Mesendoderm (in vitro differentiated cells): ENCODE measurements at places on chromosomes 1 and 21.

- H3K27ac ChIP-seq, result no peak overlapping the region
- no peaks in the 10 kb centered on the region for H3K36me3 ChIP-seq
- H3K27me3 ChIP-seq, result no peaks in the 10 kb centered on the region
- H3K4me3 ChIP-seq, result no peak overlapping the region
- peaks cover 8% of the 10 kb centered on the region for H3K4me1 ChIP-seq
- DNase-seq, result no peak
These were observed 8.3 kb upstream of the CSRP1 start for GRCh38 chr1:201515062-201515750.

- DNase-seq, result no peak
- no peak overlapping the region for H3K27ac ChIP-seq
- H3K27me3 ChIP-seq, result no peaks in the 10 kb centered on the region
- no peaks in the 10 kb centered on the region for H3K36me3 ChIP-seq
- H3K4me1 ChIP-seq, result no peaks in the 10 kb centered on the region
These were observed 10.0 kb downstream of the SLC16A4 start for GRCh38 chr1:110380672-110381283.

GRCh38 chr21:35316933-35317332 is 267.8 kb upstream of the RUNX1 start:
- no peak overlapping the region for H3K27ac ChIP-seq
- peak; percentile 54 for DNase-seq
- no peak overlapping the region for H3K4me3 ChIP-seq

DNA sequence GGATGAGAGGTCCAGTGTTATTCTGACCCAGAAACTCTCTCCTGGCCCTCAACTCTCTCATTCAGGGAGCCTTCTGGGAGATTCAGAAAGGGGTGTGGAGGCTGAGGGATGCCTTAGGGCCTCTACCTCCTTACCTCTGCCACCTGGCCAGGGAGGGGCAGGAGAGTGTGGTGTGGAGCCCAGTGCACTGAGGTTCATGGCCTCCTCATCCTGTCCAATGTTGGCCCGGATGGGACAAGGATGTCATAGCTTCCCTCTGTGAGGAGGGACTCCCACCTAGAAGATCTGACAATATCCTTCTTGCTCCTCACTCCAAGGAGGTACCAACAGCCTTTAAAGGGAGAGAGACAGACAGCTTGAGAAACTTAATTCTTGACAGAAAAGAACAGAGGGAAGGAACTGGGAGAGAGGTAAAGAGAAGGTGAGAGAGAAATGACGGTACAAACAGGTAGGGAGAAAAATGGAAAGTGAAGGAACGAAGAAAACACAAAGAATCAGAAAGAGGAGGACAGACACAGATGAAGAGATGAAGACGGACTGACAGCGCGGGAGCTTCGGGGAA is 779 bp downstream of the BEND5 start:
- no peaks in the 10 kb centered on the region for H3K27me3 ChIP-seq
- H3K4me3 ChIP-seq, result peak overlapping the region; percentile 34
- no peak overlapping the region for H3K27ac ChIP-seq
- H3K36me3 ChIP-seq, result no peaks in the 10 kb centered on the region
- H3K4me1 ChIP-seq, result peaks cover 3% of the 10 kb centered on the region
- DNase-seq, result peak; percentile 10

GRCh38 chr21:45356251-45356650 is 48.7 kb upstream of the COL18A1 start:
- H3K4me3 ChIP-seq, result no peak overlapping the region
- peaks cover 5% of the 10 kb centered on the region for H3K4me1 ChIP-seq
- H3K36me3 ChIP-seq, result no peaks in the 10 kb centered on the region
- H3K27me3 ChIP-seq, result no peaks in the 10 kb centered on the region
- no peak for DNase-seq
- peak overlapping the region; percentile 42 for H3K27ac ChIP-seq

GRCh38 chr1:208078752-208079151 is 165.4 kb downstream of the PLXNA2 start:
- no peak overlapping the region for H3K27ac ChIP-seq
- no peak for DNase-seq
- peaks cover 3% of the 10 kb centered on the region for H3K36me3 ChIP-seq
- H3K4me1 ChIP-seq, result peaks cover 10% of the 10 kb centered on the region

DNA sequence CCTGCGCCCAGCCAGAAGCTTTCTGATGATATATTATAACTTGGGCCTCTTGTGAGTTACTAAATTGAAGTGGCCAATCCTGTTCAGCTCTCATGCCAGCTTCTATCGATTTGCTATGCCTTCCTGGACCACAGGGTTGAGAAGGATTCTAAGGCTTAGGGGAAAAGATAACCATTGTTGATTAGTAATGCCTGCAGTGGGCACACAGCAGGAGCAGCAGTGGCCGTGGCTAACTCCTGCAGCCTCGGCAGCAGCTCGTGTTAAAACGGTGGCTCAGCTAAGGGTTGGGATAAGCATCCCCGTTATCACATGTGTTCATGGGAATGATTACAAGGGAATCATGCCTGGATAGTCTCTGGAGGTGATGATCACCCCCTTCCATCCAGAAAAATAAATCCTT is 20.5 kb upstream of the KCNE2 start:
- no peaks in the 10 kb centered on the region for H3K36me3 ChIP-seq
- H3K4me1 ChIP-seq, result no peaks in the 10 kb centered on the region
- H3K27me3 ChIP-seq, result no peaks in the 10 kb centered on the region
- H3K4me3 ChIP-seq, result no peak overlapping the region
- DNase-seq, result no peak

DNA sequence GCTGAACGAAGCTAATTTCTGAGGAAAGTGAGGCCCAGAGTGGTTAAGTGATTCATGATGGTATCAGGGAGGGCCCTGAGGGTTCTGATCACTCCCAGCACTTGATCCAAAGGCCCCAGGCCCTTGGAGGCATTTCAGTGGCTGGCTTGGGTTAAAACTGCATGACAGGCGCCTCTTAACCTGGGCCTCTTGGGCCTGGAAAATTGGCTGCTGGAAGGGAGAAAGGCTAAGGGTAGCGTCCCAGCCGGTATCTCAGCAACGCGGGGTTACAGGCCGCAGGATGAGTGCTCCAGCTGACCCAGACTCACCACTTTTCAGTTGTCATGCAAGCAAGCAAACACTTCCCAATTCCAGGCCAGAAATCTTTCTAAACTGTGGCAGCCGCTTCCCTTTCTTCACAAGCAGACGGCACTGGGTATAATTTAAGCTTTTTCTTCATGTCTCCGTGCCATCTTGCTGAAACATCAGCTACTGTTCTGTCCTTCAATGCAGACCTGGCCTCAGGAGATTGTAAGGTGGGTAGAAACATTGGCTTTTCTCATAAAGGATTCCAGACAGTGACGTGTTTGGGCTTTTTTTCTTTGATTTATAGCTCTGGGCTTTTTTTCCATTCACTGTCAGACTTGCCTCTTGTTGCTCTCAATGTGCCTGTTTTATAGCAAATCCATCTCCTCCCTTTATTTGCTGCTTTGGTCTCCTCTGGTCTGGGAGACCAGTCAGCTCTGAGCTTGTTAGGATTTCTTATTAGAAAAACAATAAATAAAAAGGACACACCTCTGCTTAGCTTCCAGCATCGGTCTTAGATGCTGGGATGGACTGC is 229.1 kb downstream of the KCNJ6 start:
- no peaks in the 10 kb centered on the region for H3K36me3 ChIP-seq
- H3K4me3 ChIP-seq, result no peak overlapping the region
- no peaks in the 10 kb centered on the region for H3K27me3 ChIP-seq
- no peak overlapping the region for H3K27ac ChIP-seq
- H3K4me1 ChIP-seq, result no peaks in the 10 kb centered on the region

DNA sequence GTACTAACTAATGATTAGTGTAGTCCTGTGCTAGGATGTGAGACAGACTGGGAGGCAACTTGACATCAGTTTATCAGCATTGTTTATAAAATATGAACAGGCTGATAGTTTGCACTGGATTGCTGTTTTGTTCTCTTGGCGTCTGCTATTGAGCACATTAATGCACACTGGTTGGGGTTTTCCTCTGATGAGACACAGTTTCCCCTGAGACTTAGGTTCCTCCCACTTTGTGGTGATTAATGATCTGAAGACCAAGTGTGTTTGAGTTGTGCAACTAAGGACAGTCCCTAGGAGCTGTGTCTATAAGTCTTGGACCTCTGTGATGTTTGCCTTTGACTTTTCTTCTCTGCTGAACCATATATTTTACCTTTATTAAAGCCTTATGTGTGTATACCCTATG is 1015.4 kb downstream of the AMY1C start:
- no peak for DNase-seq
- no peaks in the 10 kb centered on the region for H3K4me1 ChIP-seq
- no peak overlapping the region for H3K27ac ChIP-seq
- no peak overlapping the region for H3K4me3 ChIP-seq
- no peaks in the 10 kb centered on the region for H3K36me3 ChIP-seq
- no peaks in the 10 kb centered on the region for H3K27me3 ChIP-seq

DNA sequence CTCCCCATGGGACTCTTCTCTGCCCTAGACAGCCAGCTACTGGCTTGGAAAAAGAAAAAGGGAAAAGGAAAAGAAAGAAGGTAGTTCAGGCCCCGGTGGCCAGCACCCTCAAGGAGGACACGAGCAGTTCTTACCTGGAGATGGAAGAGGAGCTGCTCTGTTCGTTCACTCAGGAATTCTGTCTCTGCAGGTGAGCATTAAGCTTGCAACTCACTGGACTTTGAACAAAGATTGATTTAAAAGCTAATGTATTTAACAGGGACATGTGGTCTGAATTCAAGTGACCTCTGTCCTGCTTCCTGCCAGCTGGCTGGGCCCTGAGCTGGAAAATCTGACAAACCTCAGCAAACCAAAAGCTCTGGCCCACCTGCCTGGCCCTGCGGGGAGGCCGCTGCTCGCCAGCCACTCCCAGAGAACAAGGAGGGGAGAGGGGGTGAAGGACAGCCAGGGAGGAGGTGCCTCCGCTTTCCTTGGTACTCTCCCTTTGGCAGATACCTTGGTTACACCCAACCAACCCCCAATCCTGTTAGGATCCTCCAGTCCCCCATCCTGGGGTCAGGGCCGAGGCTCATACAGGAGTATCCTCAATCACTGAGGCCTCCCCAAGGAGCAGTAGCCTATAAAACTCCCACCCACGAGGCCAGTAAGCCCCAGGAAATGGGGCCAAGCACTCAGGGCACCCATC is at the start of gene PDZK1:
Gene PDZK1, minus strand, starts transcription at position 186 of the 685 bp plus-strand sequence. CDS start 19,347 bp downstream, outside the sequence.
- H3K27ac ChIP-seq, result peak within 1 kb of the TSS; percentile 23
- H3K4me3 ChIP-seq, result no peak within 1 kb of the TSS
- H3K27me3 ChIP-seq, result no peaks in the 10 kb centered on the region
- H3K36me3 ChIP-seq, result no peaks in the 10 kb centered on the region

DNA sequence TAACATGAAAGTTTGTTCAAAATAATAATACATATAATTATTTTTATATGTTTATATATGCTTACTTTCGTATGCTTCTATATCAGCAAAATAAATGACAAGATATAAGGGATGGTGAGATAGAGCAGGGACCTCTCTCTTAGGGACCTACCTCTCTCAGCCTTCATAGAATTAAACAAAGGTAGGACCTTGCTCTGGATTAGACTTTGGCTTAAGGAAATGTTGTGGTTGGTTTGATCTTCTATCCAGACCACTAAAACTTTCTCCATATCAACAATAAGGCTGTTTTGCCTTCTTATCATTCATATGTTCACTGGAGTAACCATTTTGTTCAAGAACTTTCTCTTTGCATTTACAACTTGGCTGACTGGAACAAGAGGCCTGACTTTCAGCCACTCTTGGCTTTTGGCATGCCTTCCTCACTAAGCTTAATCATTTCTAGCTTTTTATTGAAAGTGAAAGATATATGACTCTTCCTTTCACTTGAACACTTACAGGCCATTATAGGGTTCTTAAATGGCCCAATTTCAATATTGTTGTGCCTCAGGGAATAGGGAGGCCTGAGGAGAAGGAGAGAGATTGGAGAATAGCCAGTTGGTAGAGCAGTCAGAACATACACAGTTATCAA is 14.4 kb downstream of the FRRS1 start:
- no peak overlapping the region for H3K4me3 ChIP-seq
- H3K36me3 ChIP-seq, result no peaks in the 10 kb centered on the region
- no peaks in the 10 kb centered on the region for H3K27me3 ChIP-seq
- H3K4me1 ChIP-seq, result no peaks in the 10 kb centered on the region
- no peak overlapping the region for H3K27ac ChIP-seq

DNA sequence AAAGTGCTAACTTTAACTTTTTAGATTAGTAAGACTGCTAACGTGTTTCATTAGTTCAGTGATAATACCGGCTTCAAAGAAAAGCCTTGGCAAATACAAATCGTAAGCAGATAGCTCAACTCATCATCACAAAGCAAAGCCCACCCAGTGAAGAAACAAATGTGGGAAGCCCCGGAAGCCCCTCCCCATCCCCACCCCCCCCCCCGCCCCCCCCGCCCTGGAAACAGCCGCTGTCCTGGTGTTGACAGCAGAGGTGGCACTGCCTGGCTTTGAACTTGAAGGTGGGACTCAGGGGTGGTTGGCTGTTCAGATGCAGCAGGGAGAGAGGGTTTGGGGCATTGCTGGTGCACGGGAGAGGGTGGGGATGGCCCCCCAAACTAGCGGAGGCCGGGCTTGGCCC is 14.1 kb downstream of the PDXK start:
- H3K27me3 ChIP-seq, result no peaks in the 10 kb centered on the region
- H3K4me1 ChIP-seq, result no peaks in the 10 kb centered on the region
- H3K4me3 ChIP-seq, result no peak overlapping the region
- no peak for DNase-seq
- no peak overlapping the region for H3K27ac ChIP-seq

DNA sequence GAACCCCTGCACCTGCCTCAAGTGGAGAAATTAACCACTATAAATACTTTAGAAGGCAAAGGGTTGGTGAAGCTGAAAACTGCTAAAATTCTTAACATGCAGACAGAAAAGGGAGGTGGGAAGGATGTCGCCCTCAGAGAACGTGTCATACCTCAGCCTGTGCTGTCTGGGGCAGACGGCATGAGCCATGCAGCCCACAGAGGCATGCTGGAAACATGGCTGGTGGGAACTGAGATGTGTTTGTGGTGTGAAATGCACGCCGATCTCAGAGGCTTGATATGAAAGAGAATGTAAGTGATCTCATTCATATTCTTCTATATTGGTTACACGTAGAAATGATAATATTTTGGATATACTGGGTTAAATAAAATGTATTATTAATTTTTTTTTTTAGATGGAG is 16.3 kb downstream of the AGPAT3 start:
- no peaks in the 10 kb centered on the region for H3K36me3 ChIP-seq
- H3K27me3 ChIP-seq, result no peaks in the 10 kb centered on the region
- no peak for DNase-seq
- H3K27ac ChIP-seq, result no peak overlapping the region

- DNase-seq, result no peak
- no peaks in the 10 kb centered on the region for H3K36me3 ChIP-seq
- no peak overlapping the region for H3K27ac ChIP-seq
- no peaks in the 10 kb centered on the region for H3K27me3 ChIP-seq
These were observed 124.8 kb downstream of the PRDM16 start for GRCh38 chr1:3193811-3194210.

GRCh38 chr1:40901886-40902852 is 40.0 kb upstream of the CITED4 start:
- H3K36me3 ChIP-seq, result no peaks in the 10 kb centered on the region
- peak; percentile 26 for DNase-seq
- H3K4me3 ChIP-seq, result no peak overlapping the region

DNA sequence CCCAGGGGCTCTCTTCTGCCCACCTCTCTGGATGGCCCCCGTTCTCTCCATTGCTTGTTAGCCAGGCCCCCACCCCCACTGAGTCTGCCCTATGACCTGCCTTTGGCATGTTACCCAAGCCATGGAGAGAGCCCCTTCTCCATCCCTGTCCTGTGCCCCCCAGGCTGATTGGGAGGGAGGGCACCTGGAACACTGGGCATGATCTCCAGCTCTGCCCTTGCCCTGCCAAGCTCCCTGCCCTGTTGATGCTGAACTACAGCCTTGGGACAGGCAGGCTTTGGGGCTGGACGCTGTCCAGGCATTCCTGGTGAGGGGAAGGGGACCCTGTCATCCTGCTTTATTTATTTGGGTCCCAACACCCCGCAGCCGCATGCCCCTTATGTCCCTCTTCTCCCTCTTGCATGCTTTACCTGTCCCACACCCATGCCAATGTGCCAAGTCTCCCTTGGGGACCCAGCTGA is 10.7 kb downstream of the TRIM46 start:
- no peaks in the 10 kb centered on the region for H3K27me3 ChIP-seq
- H3K4me3 ChIP-seq, result no peak overlapping the region
- no peaks in the 10 kb centered on the region for H3K4me1 ChIP-seq
- no peaks in the 10 kb centered on the region for H3K36me3 ChIP-seq
